ENCODE measurements at places on chromosomes 7 and 10.

DNA sequence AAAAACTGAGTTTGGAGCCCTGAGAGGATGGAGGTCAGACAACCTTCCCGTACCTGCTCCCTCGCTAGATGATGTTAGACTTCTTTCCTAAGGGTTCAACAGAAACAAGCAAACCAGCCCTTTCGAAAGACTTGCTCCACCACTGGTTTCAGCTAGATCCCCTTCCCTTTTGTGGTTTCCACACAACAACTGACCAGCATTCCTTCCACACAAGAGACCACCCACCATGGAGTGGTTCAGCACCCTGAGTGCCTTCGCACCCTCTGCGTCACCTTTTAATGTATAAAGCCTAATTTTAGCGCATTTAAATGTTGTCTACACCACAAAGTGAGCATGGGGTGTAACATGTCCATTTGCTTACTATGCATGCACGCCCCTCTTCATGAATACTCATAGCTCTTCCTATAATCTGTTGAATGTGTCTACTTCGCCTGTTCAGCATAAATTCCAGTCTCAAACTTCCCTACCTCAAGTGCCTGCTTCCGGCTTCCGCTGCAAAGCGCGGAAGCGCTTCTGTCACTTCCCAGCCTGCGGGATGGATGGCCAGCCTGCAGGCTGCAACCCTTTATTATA is 69.0 kb downstream of the TACC2 start:
- no peak for DNase-seq

- no peak for DNase-seq
These were observed 10.3 kb downstream of the FAM3C start for GRCh38 chr7:121385800-121386179.

DNA sequence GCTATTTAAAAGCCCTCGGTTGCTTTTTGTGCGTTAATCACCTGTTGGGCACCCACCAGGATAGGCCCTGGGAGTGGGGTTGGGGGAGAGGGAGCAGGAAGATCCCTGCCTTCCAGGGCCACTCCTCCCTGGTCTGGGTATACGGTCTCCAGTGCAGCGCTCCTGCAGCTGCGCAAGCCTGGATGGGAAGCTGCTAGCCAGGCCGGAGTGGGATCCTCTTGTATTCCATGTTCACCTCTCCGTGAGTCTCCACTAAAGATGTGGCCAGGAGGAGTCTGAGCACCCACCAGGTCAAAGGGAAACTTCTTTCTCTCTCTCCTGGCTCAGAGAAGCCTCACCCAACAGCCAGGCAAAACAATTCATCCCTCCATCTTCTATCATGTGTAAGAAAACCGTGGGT is 78.8 kb upstream of the ANLN start:
- no peak for DNase-seq

- no peak for DNase-seq
These were observed 65.7 kb downstream of the TNRC18 start for GRCh38 chr7:5357951-5358350.

DNA sequence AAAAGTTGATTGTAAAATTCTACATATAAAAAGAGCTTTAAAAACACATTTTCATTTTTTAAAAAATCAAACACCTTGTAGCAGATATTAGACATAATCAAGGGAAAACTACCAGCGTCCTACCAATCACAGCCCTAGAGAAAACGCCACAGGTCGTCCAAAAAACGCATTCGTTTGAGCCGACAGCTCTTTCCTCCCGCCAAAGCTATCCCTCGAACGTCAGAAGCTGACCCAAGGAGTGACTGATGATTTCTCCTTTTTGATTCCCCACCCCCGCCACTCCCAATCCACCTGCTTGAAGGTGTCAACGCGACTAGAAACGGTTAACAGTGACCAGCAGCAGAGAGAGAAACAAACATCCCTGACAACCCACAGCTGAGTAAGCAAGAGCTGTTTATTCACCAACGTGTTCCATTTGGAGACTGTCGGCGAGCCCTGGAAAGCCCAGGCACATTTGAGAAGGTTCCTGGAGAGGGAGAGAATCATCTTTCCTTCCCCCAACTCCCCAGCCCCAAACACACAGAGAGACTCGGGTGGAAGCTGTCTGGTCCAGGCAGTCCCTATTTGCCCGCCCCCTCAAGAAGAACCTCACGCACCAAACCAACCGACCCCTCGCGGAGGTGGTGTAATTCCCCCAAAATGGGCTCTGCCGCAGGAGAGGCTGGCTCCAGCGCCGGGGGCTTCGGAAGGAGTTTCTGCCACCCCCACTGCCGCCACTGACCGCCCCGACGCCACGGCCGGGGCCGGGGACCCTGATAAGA is 622 bp downstream of the CPEB3 start:
- peak; percentile 38 for DNase-seq
